ENCODE measurements at places on chromosomes 12 and 14. TPM values are rescaled to one million over a fixed set of nuclear protein-coding genes. Genes with fewer than 3 reads are reported as not detected.

Gene LMNTD1
- not detected for total RNA-seq

Gene TAPBPL
- 7.3 TPM for total RNA-seq

Gene OR6S1
- not detected for total RNA-seq

Gene TAS2R31
- 7.3 TPM for total RNA-seq

Gene OR4E2
- not detected for total RNA-seq

Gene ARHGAP9
- under 0.01 TPM for total RNA-seq

Gene ZFHX2
- total RNA-seq = under 0.01 TPM

Gene KCNC2
- total RNA-seq = 0.43 TPM

Gene DPPA3
- not detected for total RNA-seq

Gene EML5
- total RNA-seq = 0.86 TPM

Gene TAS2R50
- total RNA-seq = 5.8 TPM

Gene CHGA
- not detected for total RNA-seq

Measured in fibroblast of villous mesenchyme (primary cell).